Immature natural killer cell (primary cell): ENCODE measurements at places on chromosomes 16 and 17. TPM values are rescaled to one million over a fixed set of nuclear protein-coding genes. Genes with fewer than 3 reads are reported as not detected.

Gene CCDC154
- polyA plus RNA-seq, result not detected

DNA sequence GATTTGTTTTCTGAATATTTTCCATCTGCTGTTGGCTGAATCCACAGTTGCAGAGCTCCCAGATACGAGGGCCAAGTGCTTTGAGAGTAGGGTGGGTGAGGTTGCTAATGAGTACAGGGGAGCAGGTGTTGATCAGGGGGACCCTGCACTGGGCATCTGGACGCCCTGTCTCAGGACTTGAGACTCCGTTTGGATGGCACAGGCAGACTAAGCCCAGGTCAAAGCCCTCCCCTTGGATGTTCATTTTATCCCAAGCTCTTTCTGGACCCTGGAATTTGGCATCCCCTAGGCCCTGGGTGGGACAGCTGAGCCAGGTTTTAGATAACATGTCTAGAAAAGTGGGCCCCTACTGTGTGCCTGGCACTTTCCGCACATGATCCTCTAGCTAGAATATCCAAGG is 12.1 kb downstream of the USP6 start:
- DNase-seq, result no peak

GRCh38 chr16:23061669-23062068 is 87.6 kb downstream of the USP31 start:
- no peak for DNase-seq

- DNase-seq, result no peak
Measured at GRCh38 chr16:6926341-6926740, 406.3 kb upstream of the RBFOX1 start.

GRCh38 chr17:42227849-42228700 is 33.8 kb upstream of the GHDC start:
- DNase-seq, result no peak

Gene NEUROD2
- not detected for polyA plus RNA-seq

Gene CCL7
- polyA plus RNA-seq, result not detected

Gene OR3A3
- polyA plus RNA-seq, result not detected

- no peak for DNase-seq
Measured at GRCh38 chr17:45656527-45657181, 127.5 kb upstream of the CRHR1 start.

GRCh38 chr17:57415751-57416207 is 159.5 kb downstream of the MSI2 start:
- no peak for DNase-seq

Gene KRT33B
- polyA plus RNA-seq, result not detected

Gene HSPB9
- not detected for polyA plus RNA-seq

Gene OTOA
- polyA plus RNA-seq, result not detected

Gene EVI2A
- 38.2 TPM for polyA plus RNA-seq

DNA sequence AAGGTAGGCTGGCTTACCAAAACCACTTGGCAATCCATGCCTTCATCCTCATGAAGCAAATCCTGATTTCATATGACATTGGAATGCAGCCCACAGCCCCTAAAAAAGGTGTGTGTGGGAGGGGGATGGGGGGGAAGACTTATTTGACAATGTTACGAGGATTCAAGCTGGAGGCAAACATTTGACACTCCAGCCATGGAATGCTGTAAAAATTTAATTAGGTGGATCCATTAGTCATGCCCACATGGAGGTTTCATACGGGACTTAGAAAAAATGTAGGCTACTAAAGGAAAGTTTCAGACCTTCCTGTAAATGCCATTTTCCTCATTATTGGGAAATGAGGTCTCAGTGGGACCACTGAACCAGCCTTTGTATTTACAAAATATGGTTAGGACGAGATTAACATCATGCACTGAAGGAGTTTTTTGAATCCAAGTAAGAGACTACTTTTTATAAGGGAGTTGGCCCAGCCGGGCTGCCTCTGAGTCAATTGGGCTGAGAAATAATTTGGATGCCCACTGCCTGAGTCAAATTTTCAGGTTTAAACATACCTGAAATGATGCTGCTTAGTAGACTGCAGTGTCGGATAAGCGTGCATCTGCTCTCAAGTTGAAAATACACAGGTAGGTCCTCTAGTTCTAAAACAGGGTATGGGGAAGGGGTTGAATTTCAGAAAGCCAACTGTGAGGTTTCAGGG is 44.6 kb upstream of the MAF start:
- no peak for DNase-seq

GRCh38 chr16:72985148-72985941 is 62.6 kb downstream of the ZFHX3 start:
- no peak for DNase-seq

Gene AXIN2
- polyA plus RNA-seq, result 0.94 TPM

GRCh38 chr16:56628486-56629350 is 3.1 kb downstream of the MT1E start:
- DNase-seq, result no peak

DNA sequence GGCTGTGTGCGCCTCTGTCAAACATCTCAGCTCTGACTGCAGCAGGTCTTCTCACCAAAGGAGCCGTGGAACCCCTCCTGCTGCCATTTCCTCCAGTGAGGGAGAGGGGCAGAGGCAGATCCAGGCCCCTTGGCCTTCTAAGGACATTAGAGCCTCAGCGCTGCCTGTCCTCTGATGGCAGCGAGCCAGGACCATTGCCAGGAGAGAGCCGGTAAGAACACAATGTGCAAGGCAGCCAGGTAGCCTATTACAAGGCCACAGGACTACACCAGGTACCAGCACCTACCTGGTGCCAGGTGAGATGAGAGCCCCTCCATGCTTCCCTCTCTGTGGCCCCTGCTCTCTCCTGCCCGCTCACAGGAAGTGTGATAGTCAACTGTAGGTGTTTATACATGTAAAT is 11.0 kb downstream of the LRRC75A start:
- no peak for DNase-seq

GRCh38 chr17:41666237-41666641 is 22.4 kb upstream of the EIF1 start:
- peak; percentile 75 for DNase-seq

DNA sequence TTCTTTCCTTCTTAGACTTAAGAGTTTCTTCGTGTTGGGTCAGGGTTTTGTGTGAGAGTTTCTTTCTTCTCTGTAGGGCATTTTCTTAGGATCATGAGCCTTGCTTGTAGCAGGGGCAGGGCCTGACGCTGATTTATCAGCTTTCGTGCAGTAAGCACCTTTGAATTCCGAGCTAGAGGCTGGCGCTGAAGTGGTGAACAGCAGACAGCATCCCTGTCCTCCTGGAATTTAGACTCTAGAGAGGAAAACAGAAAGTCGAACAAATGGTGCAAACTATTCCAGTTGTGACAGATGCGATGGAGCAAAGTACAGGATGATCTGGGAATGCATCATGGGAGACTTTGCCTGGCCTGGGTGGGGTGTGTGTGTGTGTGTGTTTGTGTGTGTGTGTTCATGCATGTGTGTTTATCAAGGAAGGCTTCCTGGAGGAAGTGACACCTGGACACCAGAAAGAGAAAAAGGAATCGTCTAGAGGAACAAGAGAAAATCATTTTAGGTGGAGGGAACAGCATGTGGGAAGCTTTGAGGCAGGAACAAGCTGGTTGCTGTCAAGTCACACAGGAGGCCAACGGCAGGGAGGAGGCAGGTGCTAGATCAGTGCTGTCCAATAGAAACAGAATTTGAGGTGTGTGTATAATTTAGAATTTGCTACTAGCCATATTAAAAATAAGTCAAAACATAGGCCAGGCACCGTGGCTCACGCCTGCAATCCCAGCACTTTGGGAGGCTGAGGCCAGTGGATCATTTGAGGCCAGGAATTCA is 60.2 kb downstream of the WWP2 start:
- no peak for DNase-seq

DNA sequence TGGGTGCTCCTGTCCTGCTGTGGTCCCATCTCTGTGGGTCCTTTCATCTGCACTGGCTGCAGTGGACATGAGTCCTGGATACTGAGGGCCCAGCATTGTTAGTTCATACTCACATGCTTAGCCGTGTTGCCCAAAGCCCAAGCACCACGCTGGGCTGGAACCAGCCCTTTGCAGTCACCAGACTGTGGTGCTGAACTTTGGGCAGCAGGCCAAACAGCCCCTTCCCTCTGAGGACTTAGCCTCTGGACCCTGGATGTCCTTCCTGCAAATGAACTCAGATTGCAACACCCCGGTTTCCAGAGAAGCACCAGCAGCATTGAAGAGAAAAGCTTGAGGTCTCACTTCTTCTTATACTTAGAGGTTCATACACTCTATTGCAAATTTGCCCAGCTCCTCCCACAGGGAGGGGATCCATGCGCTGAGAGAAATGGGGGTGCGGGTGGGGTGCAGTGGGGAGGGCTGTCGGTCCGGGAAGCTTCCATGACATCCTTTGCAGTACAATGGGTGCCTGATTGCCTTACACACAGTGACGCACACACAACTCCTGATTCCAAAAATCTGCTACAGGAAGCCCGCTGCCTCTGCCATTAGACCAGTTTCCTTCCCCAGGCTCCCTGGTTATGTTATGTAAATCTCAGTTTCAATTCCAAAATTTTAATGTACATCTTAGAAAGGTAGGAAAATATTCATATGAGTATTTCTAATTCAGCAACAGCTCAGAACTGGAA is 65.8 kb downstream of the RGS9 start:
- no peak for DNase-seq

DNA sequence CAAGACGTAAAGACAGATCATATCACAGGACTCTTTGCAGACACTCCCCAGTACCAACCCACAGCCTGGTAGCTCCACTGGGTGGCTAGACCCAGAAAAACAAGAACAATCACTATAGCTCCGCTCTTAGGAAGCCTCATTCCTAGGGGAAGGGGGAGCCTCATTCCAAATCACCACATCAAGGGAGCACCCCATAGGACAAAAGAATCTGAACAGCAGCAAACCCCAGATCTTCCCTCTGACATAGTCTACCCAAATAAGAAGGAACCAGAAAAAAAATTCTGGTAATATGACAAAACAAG is 237.8 kb downstream of the CEP112 start:
- no peak for DNase-seq

- no peak for DNase-seq
Measured at GRCh38 chr16:48438414-48438813, 53.2 kb upstream of the SIAH1 start.

DNA sequence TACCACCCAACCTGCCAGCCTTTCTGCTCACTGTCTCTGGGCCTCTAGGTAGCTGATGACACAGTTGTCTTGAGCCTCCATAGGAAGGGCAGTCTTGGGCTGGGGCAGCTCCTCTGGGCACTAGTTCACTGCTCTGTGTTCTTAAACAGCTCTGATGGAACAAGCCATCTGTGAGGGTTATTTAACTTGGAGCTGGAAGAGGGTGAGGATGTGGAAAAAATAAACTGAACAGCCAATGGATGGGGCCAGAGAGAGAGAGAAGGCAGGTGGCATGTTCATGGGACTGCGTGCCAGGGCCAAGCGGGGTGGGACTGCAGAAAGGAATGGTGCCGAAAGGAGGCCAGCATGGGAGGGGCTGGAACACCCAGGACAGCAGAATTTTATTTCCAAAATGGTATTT is 52.6 kb downstream of the HIC1 start:
- no peak for DNase-seq

DNA sequence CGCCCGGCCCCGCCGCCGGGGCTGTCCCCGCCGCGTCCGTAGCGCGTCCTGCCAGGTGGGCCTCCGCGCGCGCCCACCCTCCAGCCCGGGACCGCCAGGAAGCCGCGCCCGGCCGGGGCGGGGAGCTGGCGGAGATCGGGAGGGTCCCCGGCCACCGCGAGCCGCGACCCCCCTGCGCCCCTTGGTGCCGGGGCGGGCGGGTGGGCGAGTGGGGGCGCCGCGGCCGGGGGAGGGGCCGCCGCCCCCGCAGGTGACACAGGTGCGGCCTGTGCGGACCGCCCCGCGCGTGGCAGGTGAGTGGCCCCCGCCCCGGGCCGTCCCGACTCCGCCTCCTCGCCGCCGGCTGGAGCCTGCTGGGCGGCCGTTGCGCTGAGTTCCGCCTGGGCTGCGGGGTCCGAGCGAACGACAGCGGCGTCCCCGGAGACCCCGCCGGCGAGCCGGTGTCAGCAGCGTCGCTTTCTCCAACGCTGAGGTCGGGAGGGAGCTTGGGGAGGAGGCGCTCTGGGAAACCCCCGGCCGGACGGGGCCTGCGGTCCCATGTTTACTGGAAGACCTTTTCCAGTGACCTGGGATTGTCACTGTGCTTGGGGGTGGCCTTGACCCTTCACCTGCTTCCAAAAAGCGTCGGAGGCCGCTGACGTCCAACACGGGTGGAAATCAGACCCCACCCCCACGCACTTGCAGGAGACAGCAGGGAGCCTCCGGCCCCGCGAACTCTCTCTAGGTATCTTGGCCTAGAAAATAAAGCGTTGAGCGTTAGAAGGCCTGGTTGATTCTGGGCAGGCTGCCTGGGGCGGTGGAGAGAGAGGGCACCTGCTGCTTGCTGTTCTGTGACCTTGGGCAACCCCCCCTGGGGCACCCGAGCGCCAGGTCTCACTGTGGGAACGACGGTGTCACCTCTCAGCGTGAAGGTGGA is 542 bp downstream of the KLHL36 start:
- peak; percentile 46 for DNase-seq

Gene RGS9
- 17.5 TPM for polyA plus RNA-seq

- DNase-seq, result no peak
Measured at GRCh38 chr16:66277311-66278070, 89.0 kb upstream of the CDH5 start.

GRCh38 chr16:30786936-30787612 is at the start of gene ZNF629:
Gene ZNF629 (minus strand): TSS chr16:30787205. CDS start chr16:30784482, 2,723 bp downstream.
- peak; percentile 36 for DNase-seq

- DNase-seq, result no peak
Measured at GRCh38 chr17:67576471-67577115, 141.1 kb upstream of the NOL11 start.
